ENCODE measurements at places on chromosomes 6 and 20.

DNA sequence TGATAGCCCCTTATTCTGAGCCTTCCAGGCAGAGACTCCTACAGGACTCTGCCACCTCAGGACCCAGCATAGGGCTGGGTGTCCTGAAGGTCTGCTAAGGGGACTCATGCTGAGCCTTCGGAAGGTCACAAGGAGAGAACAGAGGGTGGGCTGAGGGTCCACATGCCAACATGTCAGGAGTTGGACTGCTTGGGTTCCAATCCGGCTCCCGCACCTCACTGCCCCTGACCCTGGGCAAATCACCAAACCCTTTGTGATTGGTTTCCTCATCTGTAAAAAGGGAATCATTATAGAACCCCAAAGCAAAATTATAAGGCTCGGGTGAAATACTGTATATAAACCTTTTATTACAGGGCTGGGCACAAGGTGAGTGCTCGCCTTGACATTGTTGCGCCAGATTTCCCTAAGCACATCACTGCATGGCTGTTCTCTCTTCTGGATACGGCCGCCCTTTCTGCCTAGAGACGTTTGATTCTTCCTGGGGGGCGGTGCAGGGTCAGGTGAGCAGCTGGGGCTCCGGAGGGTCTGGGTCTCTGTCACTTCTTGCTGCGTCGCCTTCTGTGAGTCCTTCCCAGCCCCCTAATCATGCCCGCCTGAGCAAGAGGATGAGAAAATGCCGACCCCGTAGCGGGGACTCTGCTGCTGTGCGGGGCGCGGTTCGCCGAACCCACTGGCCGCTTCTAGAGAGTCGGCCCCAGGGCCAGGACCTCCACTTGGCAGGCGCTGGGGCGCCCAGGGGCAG lies 90.5 kb upstream of the EPB41L1 start:
- DNase-seq = no peak

DNA sequence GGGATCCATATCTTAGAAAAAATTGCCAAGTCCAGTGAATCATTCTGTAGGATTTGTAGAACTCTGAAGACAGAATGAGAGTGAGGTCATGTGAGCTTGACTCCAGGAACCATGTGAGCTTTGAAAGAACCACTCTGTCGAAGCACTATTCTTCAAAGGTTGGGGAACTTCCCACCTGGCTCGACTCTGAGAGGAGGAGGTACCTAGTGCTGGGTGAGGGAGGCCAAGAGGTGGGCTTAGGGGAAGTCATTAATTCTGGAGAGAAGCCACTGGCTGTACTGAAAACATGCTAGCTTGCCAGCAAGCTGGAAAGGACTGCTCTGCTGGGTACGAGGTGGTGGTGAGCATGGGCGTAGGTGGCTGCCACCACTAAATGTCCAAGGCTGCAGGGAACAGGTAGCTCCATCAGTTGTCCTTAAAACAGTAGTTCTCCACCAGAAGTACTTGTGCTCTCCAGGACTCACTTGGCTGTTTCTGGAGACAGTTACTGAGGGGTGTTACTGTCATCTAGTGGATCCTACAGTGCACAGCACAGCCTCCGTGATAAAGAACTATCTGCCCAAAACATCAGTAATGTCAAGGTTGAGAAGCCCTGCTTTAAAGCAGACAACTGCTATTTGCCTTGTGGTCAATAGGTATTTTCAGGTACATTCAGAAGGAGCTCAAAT lies 34.7 kb upstream of the SYNJ2 start:
- DNase-seq = no peak

DNA sequence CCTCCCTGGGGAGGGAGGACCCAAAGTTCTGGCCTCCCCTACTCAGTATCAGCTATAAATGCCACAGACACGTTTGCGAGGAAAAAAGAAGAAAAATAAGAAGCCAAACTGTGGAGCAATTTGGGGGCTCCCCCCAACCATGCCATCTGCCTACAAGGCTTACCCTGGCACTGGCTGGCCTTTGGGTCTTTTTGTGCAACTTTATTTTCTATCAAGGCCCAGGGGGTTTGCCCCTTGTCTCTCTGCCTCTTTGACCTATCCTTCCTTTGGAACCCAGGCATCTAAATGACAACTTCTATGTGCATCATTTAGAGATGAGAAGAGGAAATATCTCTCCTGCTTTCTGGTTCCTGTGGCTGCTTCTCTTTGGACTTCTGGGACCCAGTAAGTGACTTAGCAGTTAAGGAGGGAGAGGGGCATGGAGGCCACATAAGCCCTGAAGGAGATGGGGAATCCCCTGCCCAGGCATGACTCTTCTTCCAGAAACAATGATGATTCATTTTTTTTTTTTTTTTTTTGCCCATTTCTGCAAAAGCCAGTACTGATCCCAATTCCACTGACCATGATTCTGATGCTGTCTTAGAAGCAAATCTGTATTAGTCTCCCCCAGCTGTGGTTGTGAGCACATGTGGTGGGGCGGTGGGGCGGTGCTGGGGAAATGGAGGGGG lies at the start of gene MUC22:
Gene MUC22 (plus strand): TSS at position 82 of the 668 bp plus-strand sequence. CDS start 233 bp downstream, at position 315.
- DNase-seq = no peak

DNA sequence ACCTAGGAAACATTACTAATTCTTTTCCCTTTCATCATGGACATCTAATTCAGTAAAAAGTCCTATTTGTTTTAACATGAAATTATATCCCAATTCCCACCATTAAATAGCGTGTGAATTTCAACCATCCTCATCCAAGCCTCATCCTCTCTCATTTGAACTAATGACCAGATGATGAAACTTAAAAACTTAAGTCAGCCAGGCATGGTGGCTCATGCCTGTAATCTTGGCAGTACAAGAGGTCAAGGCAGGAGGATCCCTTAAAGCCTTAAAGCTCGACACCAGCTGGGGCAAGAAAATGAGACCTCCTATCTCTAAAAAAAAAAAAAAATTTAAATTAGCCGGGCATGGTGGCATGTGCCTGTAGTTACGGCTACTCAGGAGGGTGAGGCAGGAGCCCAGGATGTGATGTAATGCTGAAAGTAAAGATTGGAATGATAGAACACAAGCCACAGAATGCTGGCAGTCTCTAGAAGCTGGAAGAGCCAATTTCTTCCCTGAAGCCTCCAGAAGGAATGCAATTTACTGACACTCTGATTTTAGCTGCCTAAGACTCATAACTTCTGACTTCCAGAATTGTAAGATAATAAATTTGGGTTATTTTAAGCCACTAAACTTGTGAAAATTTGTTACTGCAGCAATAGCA lies 27.1 kb upstream of the HAO1 start:
- no peak for DNase-seq

DNA sequence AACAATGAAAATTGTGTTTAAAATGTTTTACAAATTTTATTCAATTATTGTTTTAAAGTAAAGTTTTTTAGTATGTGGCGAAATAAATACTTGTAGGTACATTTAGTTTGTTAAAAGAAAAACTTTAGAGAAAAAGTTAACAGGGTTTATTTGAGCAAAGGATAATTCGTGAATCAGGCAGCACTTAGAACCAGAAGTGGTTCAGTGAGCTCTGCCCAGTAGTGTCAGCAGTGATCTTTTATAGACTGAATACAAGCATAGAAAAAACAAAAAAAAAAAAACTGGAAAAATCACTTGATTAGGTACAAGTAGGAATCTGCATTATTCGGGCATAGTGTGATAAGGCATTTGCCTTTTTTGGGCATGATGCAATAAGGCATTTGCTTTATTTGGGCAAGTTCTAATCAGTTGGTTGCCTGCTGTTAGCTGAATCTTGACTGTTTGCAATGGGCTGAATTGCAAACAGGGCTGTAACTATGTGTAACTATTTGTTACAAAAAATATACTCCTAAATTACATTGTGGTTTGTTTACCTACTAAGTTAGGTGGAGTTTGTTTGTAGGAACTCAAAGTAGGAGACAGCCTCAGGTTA lies 122.9 kb upstream of the MMS22L start:
- no peak for DNase-seq

- DNase-seq = no peak
These were observed 855.5 kb upstream of the MAP3K7 start for GRCh38 chr6:91442342-91442741.

DNA sequence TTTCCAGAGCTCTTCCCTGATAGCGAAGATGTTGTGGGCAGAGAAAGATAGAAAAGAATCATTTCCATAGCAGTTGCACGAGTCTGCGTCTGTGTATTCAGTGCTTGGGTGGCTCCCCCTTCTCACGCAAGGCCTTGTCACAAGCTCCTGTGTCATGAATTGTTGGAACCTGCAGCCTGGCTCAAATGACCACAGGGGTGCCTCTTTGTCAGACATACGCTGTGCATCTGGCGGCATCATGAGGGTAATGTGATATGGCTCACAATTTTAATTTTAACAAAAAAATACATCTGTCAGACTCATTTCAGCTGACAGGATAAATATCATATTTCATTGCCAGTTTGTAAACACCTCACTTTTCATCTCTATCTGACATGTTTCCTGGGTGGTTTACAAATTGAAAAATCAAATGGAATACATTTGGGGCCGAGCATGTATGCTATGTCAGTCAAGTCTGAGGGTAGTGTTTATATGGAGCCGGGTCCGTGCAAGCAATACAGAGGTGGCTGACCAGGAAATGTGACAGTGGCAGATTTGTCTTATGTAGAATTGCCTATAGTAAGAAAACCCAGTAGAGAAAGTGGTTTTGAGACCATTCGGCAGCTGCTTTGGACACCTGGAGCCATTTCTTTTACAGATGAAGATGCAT lies 90.9 kb downstream of the CAP2 start:
- DNase-seq = no peak

GRCh38 chr6:165548450-165548849 lies 114.6 kb downstream of the PDE10A start:
- DNase-seq = no peak

GRCh38 chr6:80633412-80633811 lies 526.9 kb downstream of the BCKDHB start:
- DNase-seq = no peak

DNA sequence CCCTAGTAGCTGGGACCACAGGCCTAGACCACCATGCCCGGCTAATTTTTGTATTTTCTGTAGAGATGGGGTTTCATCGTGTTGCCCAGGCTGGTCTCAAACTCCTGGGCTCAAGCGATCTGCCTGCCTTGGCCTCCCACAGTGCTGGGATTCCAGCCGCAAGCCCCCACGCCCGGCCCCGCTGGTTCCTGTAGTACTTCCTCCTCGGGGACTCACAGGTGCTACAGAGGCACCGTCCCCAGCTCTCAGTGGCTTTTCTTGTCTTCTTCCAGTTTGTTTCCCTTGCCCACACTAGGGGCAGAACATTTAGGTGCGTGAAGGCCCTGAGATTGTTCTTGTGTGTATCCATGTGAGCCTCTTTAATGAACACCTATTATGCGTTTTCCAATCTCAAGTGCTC lies 773 bp upstream of the ZBP1 start:
- no peak for DNase-seq

GRCh38 chr6:105601541-105602236 lies 198.8 kb upstream of the PREP start:
- DNase-seq = no peak

- no peak for DNase-seq
These were observed 1502.2 kb downstream of the GRIK2 start for GRCh38 chr6:102895683-102896082.

GRCh38 chr6:147633191-147633590 lies 124.7 kb downstream of the SAMD5 start:
- no peak for DNase-seq

- DNase-seq = no peak
These were observed 102.5 kb downstream of the NOL4L start for GRCh38 chr20:32482442-32483261.

DNA sequence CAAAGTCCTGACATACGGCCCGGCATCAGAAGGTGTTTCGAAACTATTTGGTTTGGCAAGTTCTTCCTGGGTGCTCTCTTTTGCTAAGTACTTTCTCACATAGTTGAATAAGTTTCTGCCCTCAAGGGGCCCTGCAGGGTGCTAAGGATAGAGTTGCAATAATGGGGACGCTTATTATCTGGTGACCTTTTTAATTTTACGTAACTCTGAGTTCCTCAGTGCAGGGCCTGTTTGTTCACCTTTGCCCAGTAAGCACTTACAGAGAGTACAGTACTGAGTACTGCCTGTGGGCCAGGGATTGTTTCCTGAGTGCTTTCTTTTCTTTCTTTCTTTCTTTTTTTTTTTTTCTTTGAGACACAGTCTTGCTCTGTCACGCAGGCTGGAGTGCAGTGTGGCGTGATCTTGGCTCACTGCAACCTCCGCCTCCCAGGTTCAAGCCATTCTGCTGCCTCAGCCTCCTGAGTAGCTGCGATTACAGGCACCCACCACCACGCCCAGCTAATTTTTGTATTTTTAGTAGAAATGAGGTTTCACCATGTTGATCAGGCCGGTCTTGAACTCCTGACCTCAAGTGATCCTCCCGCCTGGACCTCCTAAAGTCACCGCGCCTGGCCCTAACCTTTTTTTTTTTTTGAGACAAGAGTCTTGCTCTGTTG lies 4.5 kb upstream of the PXMP4 start:
- no peak for DNase-seq

DNA sequence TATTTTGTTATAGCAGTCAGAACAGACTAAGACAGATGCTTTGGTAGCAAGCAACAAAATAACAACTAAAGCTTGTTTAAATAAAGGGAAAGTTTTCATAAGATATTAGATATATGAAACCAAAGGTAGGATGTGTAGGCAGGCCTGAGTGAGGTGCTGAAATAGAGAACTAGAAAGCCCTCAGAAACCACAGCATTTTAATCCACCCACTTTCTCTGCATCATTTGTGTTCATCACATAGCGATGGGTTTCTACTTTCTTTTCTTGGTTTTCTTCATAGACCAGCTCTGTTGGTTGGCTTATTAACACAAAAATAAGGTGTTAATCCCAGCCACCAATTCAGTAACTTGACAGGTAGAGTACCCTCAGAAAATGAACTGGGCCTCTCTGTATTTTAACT lies 58.6 kb downstream of the RPS12 start:
- no peak for DNase-seq

GRCh38 chr6:133833949-133834359 lies 55.0 kb upstream of the TCF21 start:
- DNase-seq = no peak

DNA sequence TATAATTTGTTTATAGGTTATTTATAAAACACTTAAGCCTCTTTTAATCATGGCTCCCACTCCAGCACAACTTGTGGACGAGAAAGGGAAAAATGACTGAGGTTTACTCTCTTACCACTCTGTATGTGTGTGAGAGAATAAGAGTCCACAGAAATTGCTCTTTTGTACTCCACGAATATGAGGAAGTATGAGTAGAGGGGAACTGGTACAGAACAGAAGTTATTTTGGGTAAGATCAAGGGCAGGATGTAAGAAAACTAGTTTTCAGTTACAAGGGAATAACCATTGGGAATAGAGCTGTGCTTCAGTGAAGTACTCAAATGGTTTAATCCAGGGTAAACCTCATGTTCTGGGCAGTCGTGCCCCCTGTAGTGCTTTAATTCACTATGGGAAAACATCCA lies 72.6 kb downstream of the REV3L start:
- no peak for DNase-seq

- DNase-seq = no peak
These were observed 137.3 kb upstream of the PMEPA1 start for GRCh38 chr20:57847104-57847503.

GRCh38 chr6:77816766-77817270 lies 164.0 kb downstream of the MEI4 start:
- no peak for DNase-seq

GRCh38 chr20:63084563-63084927 lies 77.8 kb upstream of the BHLHE23 start:
- DNase-seq = no peak

Data from stimulated activated CD8-positive, alpha-beta memory T cell treated with anti-CD3 and anti-CD28 coated beads, Interleukin-7, amount 100 ng/mL, for 1 hour (primary cell).